H4 (cell line): ENCODE measurements at places on chromosomes 1 and 21. TPM values are rescaled to one million over a fixed set of nuclear protein-coding genes. Genes with fewer than 3 reads are reported as not detected.

DNA sequence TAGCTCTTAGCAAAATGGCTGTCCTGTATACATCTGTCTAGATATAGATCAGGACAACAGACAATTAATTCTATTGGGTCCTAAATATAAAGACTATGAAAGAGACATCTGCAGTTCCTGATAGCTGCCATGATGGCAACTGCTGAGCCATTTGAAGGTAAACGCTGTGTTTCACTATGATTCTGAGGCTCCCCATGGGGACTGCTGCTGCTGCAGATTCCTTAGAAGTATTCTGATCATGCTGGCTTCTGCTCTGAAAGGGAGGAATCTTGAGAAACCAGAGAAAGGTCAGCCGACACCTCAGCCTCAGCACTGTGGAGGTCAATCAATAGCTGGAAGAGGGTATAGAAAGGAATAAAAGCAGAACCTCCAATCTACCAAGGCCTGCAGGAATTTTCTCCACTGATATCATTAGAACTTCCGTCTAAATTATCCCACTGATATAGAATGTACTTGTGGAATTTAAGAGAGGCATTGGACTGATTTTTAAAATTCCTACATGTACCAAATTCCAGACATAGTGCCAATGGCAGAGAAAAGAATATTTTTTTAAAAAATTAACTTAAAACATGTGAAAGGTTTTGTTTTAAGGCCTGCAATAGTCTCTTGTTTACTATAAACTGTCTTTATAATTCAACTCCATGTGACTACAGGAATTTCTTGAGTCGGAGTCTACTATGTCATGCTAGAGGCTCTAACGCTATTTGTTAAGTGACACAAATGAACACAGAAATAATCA lies 53.2 kb downstream of the DDAH1 start:
- no peak for DNase-seq

DNA sequence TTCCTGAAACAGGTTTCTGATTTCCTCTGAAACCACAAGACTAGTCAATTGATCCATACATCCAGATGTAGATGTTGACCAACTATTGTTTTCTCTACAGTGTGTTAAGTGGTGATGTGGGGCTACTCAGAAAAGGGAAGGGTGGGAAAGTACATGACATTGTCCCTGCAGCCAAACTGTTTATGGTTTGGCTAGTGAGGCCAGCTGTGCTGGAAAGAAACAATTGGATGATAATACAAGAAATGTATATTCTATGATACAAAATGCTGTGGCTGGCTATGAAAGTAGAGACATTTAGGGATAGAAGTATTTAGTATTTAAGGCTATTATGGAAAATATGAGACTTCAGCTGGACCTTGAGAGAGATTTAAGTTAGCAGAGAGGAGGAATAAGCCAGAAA lies 244.5 kb downstream of the ADGRL2 start:
- DNase-seq, result no peak

DNA sequence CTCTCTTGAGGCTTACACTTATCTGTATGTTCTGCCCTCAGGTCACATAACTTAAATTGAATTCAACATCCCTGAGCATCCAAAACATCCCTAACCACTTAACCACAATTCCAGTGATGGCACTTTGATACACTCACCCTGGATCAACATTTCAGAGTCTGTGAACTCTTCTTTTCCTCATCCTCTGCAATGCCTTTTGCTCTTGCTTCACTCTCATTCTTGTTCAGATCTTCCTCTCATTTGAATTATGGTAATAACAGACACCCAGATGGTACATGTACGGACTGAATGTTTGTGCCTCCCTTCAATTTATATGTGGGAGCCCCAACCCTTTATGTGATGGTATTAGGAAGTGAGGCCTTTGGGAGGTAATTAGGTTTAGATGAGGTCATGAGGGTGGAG lies 33.4 kb downstream of the PTGER3 start:
- no peak for DNase-seq

GRCh38 chr1:155329980-155330598 lies 9.4 kb downstream of the RUSC1 start:
- no peak for DNase-seq

- no peak for DNase-seq
Measured at GRCh38 chr1:181106479-181106878, 18.0 kb downstream of the IER5 start.

DNA sequence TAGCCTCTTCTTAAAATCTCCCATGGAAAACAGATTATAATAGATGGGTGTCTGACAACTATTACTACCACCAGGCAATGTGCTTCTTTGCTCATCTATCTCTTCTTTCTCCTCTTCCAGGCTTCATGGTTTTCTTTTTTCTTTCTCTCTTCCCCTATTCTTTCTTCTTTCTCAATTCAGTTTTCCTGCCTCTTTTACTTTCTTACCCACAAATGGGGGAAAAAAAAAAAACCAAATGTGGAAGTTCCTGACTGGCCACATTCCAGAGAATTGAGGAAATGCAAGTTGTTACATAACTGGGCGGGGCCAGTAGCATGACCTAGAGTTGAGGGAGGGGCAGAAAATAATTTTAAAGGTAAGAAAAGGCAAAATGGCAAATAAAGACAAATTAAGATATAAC lies 10.9 kb upstream of the SMG7 start:
- DNase-seq, result no peak

GRCh38 chr1:91744953-91745639 lies 140.9 kb downstream of the TGFBR3 start:
- DNase-seq, result no peak

DNA sequence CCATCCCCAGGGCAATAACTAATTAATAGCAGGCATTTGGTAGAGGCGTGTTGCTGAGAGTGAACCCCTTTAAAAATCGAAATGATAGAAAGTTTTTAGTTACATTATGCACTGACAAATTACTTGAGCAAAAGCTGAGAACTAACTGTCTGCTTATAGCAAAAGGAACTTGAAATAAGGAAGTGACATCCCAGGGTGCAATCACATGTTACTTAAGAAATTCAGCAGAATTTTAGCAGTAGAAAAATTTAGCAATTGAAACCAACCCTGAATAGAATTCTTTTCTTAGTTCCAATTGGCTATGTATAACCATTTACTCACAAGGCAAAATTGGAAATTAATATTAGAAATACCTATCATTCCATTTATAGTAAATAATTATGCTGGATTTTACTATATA lies 139.5 kb upstream of the SAMSN1 start:
- DNase-seq, result no peak

DNA sequence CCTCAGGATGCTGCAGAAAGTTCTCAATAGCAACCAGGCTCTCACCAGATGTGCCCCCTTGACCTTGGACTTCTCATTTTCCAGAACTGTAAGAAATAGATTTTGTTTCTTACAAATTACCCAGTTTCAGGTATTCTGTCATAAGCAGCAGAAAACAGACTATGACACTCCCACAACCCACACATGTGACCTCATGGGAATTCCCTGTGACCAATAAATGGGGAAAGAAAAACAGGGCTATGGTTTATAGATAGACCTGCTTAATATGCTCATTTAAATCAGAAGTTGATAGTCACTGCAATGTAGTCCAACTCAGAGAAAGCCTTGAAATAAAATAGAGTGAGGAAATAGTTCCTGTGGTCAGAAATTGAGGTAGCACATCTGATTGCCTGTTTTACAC lies 380.9 kb upstream of the PTBP2 start:
- DNase-seq, result no peak

DNA sequence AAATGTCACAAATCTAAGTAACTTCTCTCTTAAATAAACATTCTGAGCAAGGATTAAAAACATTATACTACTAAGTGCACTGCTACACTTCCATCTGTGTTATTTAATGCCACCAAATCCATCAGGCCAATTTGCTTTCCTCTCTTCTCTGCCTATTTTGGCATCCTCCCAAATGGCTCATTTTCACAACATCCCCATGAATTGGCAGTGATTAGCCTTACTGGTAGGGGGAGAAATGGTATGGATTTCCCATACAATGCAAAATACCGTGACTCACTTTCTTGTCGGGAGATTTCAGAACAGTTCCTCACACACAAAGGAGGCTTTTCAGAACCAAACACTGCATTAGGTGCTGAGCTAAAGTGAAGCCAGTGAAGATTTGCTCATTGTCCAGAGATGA lies 195.7 kb downstream of the MIS18A start:
- DNase-seq, result no peak

DNA sequence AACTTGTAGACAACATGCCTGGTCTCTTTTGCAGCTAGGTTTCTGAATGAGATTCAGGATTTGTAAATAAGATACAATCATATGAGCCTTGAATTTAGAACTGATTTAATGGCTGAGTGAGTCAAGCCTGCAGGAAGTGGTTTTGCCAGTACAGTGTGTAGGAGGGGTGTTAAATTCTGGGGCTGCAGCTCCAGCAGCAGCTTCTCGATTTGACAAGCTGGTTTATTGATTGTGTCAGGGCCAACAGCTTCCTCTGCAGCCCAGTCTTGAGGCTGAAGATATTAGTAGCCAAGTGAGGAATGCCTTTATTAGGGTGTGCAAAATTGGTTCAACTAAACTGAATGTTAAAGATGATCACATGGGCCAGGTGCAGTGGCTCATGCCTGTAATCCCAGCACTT lies 11.5 kb upstream of the PLA2G5 start:
- DNase-seq, result peak; percentile 48

DNA sequence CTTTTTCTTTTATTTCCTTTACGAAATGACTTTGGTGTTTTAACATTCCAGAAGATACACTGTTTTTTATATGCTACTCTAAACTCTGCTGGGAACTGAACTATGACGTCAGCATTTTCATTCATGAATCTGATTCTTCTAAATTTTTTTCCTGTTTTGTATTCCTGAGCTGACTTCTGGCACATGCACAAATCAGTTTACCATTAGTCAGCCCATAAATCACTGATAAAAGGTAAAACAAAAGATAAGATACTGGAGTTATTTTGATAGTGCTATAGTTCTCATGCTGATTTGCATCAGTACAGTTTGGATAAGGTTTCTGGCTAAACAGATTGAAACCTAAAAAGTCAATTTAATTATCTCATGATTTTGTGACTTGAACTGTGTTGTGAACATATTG lies 10.4 kb downstream of the CAMTA1 start:
- DNase-seq, result peak; percentile 23

- no peak for DNase-seq
Measured at GRCh38 chr1:178209935-178210334, 116.0 kb downstream of the RASAL2 start.

DNA sequence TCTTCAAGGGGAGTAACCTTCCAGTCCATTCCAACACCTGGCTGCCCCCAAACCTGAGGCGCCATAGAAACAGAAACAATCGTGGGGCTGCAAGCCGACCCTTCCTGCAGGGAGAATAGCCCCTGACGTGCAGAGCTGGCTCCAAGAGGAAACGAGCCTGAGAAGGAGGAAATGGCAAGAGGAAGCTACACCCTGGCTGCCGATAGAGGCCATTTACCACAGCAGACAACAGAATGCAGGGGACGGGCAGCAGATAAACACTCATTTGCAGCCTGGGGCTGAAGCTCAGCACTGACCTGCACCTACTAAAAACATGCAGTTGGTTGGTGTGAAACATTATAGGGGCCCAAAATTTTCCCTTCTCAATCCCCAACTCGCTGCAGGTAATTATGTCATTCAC lies 8.7 kb upstream of the TDRD10 start:
- DNase-seq, result no peak

- no peak for DNase-seq
Measured at GRCh38 chr1:36087233-36088123, 1.2 kb upstream of the ADPRS start.

Gene ORC1
- total RNA-seq, result 29.4 and 31.1 TPM in 2 replicates

Gene OR2AK2
- not detected in 2 replicates for total RNA-seq

Gene CRB1
- total RNA-seq, result not detected in 2 replicates

Gene LDLRAP1
- total RNA-seq, result 9.5 and 12.5 TPM in 2 replicates

Gene NR0B2
- total RNA-seq, result not detected in 2 replicates

Gene KCNC4
- 0.12 and 0.72 TPM in 2 replicates for total RNA-seq
